ENCODE measurements at places on chromosomes 6 and 20. TPM values are rescaled to one million over a fixed set of nuclear protein-coding genes. Genes with fewer than 3 reads are reported as not detected.

Gene DEF6
- 1.6 TPM for total RNA-seq

Gene CLPSL2
- total RNA-seq, result not detected

Gene BIRC7
- not detected for total RNA-seq

Gene SLC22A7
- total RNA-seq, result 1.9 TPM

Gene ACTR5
- total RNA-seq, result 15.0 TPM

Gene LY6G6C
- total RNA-seq, result not detected

Gene SERPINB1
- total RNA-seq, result 3.8 TPM

Gene SLC26A8
- 3.8 TPM for total RNA-seq

Gene SESN1
- 51.0 TPM for total RNA-seq

Gene PCSK2
- total RNA-seq, result 40.7 TPM

Gene SOX18
- total RNA-seq, result 0.63 TPM

Gene REV3L
- total RNA-seq, result 115 TPM

Gene ADGRB3
- total RNA-seq, result 165 TPM

Gene SLC29A1
- total RNA-seq, result 10.0 TPM

Gene SIRPB1
- 1.3 TPM for total RNA-seq

Gene COL9A3
- 27.9 TPM for total RNA-seq

Gene TNFRSF21
- 41.9 TPM for total RNA-seq
